ENCODE measurements at places on chromosomes 4 and X.

- no peak for DNase-seq
Measured at GRCh38 chr4:10007793-10008608, 13.3 kb downstream of the SLC2A9 start.

DNA sequence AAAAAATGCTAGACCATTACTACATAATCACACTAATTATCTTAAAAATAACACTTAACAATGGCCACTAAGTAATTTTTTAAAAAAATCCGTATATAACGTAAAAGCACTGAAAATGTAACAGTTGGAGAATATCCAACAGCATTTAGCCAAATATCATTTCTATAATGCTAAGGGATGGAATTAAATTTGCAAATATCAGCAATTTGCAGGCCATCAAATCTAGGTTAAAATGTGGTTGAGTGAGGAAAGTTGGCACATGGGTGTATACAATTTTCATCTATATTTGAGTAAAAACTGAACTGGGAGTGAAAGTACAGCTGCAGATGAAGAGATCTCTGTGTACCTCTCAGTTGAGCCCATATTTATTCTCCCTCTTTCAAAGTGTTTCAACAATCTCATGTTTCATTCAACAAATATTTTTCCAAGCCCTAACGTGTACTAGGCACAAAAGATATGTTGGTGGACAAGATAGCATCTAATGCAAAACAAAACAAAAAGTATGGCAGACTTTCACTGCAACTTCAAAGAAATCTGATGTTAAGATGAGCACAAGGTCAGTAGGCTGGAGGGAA, 63.0 kb downstream of the MBNL3 start:
- no peak for DNase-seq

DNA sequence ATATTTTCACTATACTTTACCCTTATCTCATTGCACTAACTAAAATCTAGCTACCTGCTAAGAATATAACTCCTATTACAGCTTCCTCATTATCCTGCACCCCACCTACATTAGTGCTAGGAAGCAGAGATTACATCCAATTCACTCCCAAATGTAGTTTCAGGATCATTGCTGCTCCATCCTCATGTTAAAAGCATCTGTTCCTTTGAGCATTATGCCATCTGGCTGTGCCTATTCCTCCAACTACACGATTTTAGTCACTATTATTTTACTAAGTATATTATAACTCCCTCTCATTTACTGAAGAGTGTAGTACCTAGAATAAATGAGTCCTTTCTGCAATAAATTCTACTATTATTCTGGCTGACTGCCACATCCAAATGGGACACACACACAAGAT, 1586.9 kb downstream of the TECRL start:
- DNase-seq: no peak

GRCh38 chr4:6116696-6117285, 83.6 kb downstream of the JAKMIP1 start:
- peak; percentile 66 for DNase-seq

- no peak for DNase-seq
Measured at GRCh38 chrX:123801901-123802300, 58.0 kb upstream of the XIAP start.

GRCh38 chr4:163415668-163416067, 57.9 kb downstream of the TKTL2 start:
- no peak for DNase-seq

GRCh38 chrX:132442691-132443090, 46.1 kb downstream of the MBNL3 start:
- DNase-seq: no peak

- DNase-seq: no peak
Measured at GRCh38 chr4:154506253-154506652, 14.7 kb upstream of the DCHS2 start.

DNA sequence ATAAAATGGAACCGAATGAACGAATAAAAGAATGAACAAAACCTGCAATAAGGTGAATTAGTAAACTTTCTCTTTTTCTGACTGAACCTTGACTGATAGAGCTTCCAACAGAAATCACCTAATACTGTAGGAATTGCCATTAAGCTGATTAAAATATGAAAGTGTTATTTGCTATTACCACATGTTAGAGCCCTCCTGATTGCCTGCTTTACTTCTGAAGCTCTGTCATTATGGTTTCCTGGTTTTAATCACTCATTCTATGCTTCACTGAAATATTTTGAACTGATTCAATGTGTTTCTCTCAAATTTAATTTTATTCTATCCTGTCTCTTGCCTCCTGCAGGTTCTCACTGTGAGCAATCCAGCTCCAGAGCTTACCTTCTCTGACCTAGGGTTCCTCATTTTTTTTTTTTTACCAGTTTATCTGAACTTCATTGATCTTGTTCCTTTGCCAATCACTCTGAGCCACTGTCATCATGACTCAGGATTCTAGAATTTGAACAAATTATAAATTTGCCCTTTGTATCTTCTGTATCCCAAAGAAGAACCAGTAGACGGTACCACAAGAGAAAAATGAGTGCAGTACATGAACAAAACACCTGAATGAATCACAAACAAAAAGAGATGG, 48.1 kb upstream of the UGT2B15 start:
- no peak for DNase-seq

- no peak for DNase-seq
Measured at GRCh38 chrX:78199851-78200250, 60.4 kb upstream of the TAF9B start.

GRCh38 chrX:16573781-16574180, 76.2 kb upstream of the S100G start:
- no peak for DNase-seq

- no peak for DNase-seq
Measured at GRCh38 chr4:98522636-98523395, 135.6 kb downstream of the TSPAN5 start.

GRCh38 chr4:189659287-189659686, 281.4 kb upstream of the FRG1 start:
- DNase-seq: no peak
